Epithelial cell of prostate (primary cell): ENCODE measurements at places on chromosomes 6 and 20.

- DNase-seq: no peak
Measured at GRCh38 chr20:1331101-1331500, 2.2 kb upstream of the SDCBP2 start.

DNA sequence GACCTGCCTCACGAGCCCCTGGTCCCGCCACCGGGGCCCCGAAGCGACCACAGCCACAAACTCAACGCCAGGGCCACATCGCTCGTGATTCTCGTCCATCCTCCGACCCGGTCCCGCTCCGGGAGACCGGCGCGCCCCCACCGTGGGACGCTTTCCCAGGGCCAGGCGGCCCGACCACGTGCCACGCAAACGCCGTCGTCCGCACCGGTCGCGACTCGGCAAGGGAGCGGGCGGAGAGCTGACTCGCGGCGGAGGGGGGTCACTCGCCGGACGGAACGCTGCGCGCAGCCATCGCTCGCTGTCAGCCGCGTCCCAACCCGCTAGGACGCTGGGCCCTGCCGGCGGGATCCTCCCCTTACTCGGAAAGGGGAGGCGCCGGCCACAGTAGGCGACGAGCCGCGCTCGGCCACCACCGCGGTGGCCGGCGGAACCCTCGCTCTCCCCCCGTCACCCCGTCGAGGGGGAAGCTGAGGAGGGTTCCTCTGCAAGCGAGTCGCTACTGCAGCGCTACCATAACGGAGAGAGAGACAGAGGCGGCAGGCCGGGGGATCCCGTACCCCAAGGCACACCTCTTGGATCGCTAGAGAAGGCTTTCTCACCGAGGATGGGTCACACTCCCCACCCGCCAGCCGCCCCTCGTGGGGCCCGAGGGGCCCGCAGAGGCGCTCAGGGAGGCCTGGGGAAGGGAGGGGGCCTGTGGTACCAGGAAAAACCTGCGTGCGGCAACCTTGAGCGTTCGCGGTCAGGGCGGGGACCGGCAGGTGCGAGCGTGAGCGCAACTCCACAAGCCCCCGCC is 511.8 kb upstream of the ZNF337 start:
- no peak for DNase-seq

GRCh38 chr6:139881236-139881635 is 506.8 kb upstream of the CITED2 start:
- DNase-seq: no peak

DNA sequence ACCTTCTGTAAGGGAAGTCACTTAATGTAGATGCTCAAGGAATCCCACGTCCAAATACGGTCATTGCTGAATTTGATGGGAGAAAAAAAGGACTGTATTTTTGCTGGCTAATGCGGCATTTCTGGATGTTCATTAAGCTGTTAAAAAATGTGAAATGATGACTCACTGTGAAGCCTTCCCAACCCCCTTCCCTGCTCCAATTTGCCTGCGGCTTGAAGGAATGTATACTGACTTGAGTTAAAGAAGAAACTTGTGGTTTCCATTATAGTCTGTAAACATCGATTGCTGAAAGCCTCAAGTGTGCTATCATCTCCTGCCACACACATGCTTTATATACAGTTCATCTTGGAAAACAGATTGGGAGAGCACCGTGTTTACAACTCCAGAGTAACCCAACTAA is 249.1 kb upstream of the JAG1 start:
- DNase-seq: no peak

DNA sequence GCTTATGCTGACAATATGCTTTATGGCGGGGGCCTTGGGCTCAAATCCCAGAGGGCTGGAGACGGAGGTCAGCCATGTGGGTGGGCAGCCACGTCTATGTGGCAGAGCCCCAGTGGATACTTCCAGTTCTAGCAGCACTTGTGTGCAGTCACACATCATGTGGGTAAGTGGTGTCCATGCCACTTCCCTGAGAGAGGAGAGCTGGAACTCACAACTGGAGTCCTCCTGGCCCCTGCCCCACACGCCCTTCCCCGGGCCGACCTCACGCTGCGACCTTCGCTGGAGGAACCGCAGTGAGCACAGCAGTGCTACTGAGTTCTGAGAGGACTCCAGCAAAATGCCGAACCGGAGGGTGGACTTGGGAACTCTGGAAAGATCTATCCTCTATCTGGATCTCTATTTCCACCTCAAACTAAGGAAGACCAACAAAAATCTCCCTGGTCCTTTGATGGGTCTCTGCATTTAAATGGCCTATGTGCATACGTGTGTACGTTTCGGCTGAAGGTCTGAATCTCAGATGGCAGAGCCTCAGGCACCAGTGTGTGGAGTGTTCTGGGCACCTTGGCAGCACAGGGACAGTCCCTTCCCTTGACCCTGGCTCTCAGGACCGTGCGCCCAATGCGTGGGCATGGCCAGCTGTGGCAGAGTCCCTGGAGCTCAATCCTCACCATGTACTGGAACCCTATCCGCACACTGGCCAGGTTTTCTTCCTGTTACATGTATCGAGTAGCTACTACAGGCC is 55.4 kb downstream of the GNAS-AS1 start:
- DNase-seq: no peak

DNA sequence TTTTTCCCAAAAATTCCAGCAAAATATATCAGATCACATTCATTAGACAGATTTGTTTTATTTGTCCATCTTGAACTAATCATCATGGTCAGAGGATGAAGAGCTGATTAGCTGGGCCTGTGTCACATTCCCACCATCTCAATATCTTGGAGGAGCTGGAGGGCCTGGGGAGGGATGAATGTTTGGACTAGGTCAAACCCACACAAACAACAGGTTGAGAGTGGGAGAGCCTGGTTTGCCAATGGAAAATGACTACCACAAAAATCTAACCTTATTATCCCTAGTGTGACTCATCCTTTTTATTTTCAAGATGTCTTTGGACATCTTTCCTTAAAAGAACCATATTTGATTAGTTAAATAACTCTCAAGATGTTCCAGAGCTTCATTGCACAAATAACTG is 242.4 kb downstream of the OGFRL1 start:
- DNase-seq: no peak

DNA sequence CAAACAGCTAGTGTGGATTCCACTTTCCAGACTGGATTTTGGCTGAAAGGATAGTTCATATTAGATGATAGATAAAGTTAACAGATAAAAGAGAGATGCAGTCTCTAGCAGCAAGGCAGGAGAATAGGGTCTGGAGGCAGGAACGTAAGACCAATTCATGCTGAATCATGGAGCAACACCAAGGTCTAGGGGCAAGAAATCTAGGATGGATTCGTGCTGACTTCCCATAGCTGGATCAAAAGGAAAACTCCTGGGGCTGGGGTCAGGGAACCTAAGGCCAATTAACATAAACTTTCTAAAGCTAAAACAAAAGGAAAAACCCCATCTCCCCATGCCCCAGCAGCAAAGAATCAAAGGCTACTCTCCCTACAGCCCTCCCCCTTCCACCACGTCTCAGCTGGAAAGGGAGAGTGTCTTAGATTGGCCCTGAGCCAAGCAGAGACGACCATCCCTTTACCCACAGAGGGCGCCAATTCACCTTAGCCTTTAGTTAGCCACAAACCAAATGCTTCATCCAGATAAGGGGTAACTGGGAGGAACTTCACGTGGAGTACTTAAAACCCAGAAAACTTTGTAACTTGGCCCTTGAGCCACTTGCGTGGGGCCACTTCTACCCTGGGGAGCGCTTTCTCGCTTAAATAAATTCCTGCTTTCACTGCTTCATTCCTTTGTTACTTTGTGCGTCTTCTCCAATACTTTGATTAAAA is 7.6 kb downstream of the TREM1 start:
- DNase-seq: no peak

DNA sequence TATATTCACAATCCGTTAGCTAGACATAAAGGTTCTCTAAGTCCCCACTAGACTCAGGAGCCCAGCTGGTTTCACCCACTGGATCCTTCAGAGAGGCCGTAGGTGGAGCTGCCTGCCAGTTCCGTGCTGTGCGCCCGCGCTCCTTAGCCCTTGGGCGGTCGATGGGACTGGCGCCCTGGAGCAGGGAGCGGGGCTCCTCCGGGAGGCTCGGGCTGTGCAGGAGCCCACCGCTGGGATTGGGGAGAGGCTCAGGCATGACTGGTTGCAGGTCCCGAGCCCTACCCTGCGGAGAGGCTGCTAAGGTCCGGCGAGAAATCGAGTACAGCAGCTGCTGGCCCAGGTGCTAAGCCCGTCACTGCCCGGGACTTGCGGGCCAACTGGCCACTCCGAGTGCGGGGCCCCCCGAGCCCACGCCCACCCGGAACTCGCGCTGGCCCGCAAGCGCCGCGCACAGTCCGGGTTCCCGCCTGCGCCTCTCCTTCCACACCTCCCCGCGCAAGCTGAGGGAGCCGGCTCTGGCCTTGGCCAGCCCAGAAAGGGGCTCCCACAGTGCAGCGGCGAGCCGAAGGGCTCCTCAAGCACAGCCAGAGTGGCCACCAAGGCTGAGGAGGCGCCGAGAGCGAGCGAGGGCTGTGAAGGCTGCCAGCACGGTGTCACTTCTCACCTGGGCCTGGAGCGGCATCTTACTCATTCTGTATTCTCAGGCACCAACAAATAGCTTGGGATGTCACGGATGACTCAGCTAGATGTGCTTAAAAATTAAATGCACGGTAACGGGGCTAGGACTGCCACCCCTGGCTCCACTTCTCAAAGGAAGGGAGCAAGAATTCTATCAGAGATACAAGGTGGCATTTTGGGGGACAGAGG is 44.1 kb downstream of the IRF4 start:
- DNase-seq: no peak
